ENCODE measurements at places on chromosomes 11 and 22.

GRCh38 chr22:20058989-20059770 lies 20.9 kb upstream of the DGCR8 start:
- DNase-seq, result no peak

- no peak for DNase-seq
These were observed 940 bp downstream of the IL18 start for GRCh38 chr11:112162761-112163546.

GRCh38 chr11:85444479-85444878 lies 182.7 kb downstream of the DLG2 start:
- DNase-seq, result no peak

DNA sequence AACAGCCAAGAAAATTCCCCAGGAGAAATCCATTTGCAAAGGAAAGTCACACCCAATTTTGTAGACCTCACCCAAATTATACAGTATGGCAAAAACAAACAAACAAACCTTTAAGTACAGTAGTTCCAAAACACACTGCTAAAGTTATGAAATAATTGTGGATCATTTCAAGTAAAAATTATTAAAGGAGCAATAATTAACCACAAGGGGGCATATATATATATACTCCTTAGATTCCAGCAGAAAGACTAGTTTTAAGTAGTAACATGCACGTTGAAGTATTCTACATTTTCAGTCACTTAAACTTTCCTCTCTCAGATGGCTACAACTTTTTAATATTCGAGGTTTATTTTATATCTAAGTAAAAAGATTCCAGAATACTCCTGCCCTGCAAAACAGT lies 26.8 kb downstream of the RNF141 start:
- DNase-seq, result no peak

GRCh38 chr11:85307366-85307765 lies 319.8 kb downstream of the DLG2 start:
- no peak for DNase-seq

DNA sequence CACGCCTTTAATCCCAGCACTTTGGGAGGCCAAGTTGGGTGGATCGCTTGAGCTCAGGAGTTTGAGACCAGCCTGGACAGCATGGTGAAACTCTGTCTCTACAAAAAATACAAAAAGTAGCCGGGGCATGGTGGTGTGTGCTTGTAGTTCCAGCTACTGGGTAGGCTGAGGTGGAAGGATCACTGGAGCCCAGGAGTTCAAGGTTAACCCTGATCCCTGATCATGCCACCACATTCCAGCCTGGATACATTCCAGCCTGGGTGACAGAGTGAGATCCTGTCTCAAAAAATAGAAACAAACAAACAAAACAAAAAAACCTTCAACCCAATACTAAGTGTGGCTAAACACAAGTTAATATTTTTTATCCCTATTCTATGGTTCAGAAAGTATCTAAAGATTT lies 66.4 kb upstream of the CLNS1A start:
- DNase-seq, result no peak

DNA sequence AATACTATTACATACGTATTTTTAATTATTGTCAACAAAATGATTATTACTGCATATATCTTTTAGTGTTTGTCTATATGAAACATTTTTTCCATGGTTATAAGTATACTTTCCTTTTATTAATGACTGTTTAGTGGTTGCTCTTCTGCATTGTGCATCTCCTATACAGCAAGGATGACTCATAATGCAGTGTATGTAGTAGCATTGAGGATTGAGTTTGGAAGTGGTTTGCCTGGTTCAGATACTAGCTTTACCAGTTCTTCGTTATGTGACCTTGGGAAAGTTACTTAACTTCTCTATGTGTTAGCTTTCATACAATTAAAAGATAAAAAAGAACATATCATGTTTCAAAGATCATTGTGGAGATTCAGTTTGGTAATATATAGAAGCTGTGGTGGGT lies 44.1 kb downstream of the CHORDC1 start:
- no peak for DNase-seq

GRCh38 chr11:75697906-75698581 lies 19.6 kb upstream of the MOGAT2 start:
- DNase-seq, result no peak

DNA sequence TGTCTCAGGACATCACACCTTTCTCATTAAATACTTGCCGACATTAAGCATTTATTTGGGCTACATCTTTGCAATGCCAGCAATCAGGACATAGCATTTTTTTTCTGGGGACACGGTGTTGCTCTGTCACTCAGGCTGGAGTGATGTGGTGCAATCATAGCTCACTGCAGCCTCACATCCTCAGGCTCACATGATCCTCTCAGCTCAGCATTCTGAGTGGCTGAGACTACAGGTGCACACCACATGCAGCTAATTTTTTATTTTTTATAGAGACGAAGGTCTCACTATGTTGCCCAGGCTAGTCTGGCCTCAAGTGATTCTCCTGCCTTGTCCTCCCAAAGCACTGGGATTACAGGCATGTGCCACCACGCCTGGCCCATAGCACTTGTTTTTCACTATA lies 21.6 kb downstream of the OR9G1 start:
- no peak for DNase-seq

DNA sequence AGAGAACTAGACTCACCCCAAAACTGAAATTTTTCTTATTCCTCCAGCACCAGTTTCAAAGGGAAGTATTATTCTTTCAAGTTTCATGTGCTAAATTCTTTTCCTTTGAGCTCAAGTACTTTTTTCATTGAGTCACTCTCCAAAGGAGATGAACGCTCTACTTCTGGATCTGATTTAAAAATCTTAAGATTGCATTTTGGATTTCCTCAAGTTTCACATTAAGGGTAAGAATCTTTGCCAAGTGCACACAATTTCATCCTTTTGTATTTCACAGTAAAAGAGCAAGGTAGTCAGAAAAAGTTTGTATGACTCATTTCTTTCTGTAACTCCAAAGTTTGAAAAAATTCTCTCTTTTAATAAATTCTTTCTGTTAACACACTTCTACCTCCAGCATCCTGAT lies 435.5 kb downstream of the RAB38 start:
- DNase-seq, result no peak

DNA sequence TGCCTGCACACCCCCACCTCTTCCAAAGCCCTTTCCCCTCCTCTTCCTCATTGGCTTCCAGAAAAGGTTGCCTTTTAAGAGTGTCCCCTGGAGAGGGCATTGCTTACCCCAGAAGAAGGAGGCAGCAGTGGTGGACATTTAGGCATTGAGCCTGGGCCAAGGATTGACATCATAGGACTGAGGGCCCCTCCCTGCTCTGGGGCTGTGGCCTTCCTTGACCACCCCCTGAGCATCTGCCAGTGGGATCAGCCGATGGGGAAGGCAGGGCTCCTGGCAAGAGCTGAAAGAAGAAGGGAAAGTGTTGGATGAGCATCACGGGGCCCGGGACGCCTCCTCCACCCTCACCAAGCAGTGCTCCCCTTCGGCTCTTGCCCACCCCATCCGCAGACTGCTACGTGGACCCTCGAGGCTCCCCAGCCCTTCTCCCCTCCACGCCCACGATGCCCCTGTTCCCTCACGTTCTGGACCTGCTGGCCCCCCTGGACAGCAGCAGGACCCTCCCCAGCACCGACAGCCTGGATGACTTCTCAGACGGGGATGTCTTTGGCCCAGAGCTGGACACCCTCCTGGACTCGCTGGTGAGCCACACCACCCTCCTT lies 37.4 kb downstream of the ZC3H7B start:
- no peak for DNase-seq

DNA sequence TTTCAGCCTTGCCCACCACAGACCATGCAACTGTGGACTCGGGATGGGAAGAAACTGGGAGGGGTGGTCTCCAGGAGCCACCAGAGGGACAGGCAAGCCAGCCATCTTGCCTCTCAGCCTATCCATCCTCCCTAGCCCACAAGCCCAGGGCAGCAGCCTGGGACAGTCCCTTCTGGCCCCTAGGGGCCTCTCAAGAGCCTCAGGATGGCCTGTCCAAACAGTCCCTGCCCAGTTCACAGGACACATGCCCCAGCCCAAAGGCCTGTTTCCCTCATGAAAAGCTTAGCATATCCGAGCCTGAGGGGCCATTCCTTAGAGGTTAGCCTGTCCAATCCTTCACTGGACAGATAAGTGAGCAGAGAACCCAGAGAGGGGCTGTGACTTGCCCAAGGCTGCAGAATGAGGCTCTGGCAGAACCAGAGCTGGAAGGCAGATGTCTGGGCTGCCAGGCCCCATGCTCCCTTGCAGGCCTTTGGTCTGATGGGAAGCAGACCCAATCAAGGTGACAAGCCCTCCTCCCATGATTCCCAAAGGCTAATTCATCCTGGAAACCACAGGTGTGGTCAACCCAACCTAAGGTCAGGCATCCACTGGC lies 28.2 kb downstream of the LRRC10B start:
- no peak for DNase-seq

DNA sequence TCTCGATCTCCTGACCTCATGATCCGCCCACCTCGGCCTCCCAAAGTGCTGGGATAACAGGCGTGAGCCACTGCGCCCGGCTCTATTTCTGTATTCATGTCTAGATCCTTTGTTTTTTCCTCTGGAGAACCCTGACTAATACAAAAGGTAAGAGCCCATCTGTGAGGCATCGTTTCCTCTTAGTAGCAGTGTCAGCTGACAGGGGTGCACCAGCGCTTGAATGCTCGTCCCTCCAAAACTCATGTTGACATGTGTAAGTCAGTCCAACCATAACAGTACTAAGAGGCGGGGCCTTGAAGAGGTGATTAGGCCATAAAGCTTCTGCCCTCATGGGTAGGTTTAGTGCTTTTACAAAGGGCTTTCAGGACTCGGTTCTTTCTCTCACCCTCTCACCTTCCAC lies 470.1 kb upstream of the B3GAT1 start:
- DNase-seq, result no peak

DNA sequence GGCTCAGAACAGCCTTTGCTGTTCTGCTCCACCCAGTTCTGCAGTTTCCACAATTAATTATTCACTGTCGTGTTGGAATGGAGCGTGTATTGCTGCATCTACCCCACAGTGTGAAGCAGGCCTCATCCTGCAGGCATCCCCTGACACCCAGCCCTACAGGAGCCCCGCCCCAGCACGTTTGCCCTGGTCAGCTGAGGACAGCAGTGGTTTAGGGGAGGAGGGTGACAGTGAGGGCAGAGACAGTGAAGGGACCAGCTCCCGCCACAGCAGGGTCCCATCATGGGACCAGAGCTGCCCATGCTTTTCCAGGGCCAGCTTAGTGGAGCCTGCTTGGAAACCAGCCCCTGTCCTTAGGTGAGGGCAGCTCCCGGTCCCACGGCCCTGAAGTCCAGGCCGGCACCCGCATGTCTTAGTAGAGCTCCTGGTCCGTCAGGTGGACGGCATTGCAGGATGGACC lies 273.0 kb downstream of the TBC1D22A start:
- no peak for DNase-seq

GRCh38 chr11:18706330-18707243 lies 8.0 kb downstream of the TMEM86A start:
- no peak for DNase-seq

DNA sequence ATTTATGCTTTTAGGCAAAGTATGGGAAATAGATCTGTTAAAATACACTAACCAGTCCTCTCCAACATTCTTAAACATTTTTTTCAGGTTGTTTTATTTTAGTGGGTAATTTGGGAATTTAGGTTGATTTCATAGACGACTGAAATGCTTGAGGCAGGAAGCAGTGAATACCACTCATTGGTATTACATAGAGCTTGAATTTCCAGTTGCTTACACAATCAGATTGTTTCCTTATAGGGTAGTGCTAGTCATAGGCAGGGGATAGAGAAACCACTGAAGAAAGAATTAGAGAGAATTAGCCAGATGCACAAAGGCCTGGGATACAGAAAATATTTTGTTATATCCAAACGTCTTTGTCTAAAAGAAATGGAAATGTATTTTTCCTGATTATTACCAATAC lies 23.9 kb upstream of the LYVE1 start:
- DNase-seq, result no peak

GRCh38 chr11:133693110-133693509 lies 152.2 kb downstream of the SPATA19 start:
- no peak for DNase-seq

- DNase-seq, result no peak
These were observed 6.3 kb downstream of the GRK2 start for GRCh38 chr11:67272327-67273259.

DNA sequence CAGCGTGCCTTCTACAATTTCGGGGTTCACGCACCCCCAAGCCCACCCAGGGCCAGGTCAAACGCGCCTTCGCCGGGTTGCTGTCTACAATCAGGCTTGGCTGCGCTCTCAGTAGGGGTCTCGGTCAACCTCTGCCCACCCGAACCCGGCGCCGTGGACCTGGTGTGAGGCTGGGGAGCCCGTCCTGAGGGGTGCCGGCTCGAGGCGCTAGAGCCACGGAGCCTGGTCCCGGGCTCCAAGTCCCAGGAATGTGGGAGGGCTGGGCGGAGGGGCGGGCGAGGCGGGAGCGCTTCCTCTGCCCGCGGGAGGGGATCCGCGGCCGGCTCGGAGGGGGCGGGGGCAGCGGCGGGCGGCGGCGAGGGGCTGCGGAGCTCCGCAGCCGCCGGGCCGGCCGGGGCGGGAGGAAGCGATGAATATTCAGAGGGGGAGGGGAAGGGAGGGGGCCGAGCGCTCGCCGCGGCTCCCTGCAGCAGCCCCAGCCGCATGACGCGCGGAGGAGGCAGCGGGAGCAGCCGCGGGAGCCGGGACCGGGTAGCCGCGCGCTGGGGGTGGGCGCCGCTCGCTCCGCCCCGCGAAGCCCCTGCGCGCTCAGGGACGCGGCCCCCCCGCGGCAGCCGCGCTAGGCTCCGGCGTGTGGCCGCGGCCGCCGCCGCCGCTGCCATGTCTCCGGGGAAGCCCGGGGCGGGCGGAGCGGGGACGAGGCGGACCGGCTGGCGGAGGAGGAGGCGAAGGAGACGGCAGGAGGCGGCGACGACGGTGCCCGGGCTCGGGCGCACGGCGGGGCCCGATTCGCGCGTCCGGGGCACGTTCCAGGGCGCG lies at the start of gene PTPRJ:
TSS of gene PTPRJ (plus strand) at position 472 of the 819 bp plus-strand sequence. CDS start 354 bp downstream, outside the sequence.
- no peak for DNase-seq

GRCh38 chr11:128860571-128861361 lies 6.3 kb downstream of the KCNJ1 start:
- no peak for DNase-seq

GRCh38 chr11:46387919-46388618 lies 3.5 kb downstream of the CHRM4 start:
- DNase-seq, result no peak
